ENCODE measurements at places on chromosomes 6 and 20.

GRCh38 chr6:11226005-11226404 lies 6.5 kb downstream of the NEDD9 start:
- DNase-seq = no peak

DNA sequence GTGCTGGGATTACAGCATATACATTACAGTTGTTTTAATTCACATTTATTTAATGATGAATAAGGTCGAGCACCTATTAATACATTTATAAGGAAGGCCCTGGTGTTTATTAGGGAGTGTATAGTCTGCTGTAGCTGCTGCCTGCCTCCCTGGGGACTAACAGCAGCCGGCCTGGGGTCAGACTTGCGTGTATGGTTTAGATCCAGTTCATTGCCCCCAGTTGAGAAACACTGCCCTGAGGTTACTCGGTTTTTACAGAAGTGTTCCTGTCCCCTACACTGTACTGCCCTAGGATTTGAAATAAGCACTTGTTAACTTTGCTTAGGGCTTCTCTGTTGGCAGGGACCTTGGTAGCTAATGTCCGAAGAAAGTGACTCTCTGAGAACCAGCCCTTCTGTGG lies 4.0 kb downstream of the TTPAL start:
- DNase-seq = no peak

GRCh38 chr20:35404614-35405259 lies 7.0 kb downstream of the UQCC1 start:
- DNase-seq = no peak

DNA sequence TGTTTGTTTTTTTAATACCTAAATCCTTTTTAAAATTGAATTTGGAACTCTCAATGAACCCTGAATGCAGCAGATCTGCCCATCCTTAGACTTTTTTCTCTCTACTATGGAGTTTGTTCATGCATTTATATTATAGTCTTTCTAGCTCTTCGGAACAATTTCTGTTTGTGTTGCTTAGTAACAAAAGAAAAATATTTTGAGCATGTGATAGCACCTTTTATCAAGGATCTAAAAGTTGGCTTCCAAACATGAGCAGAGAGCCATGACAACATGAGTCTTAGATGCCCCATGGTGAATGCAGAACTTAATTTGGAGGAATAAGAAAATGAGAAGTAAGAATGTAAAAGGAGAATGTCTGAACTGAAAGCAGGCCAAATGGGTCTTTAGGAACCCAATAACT lies 133.7 kb downstream of the EDN1 start:
- DNase-seq = no peak

- peak; percentile 70 for DNase-seq
Observed at GRCh38 chr20:63957004-63957689, 931 bp upstream of the UCKL1 start.

DNA sequence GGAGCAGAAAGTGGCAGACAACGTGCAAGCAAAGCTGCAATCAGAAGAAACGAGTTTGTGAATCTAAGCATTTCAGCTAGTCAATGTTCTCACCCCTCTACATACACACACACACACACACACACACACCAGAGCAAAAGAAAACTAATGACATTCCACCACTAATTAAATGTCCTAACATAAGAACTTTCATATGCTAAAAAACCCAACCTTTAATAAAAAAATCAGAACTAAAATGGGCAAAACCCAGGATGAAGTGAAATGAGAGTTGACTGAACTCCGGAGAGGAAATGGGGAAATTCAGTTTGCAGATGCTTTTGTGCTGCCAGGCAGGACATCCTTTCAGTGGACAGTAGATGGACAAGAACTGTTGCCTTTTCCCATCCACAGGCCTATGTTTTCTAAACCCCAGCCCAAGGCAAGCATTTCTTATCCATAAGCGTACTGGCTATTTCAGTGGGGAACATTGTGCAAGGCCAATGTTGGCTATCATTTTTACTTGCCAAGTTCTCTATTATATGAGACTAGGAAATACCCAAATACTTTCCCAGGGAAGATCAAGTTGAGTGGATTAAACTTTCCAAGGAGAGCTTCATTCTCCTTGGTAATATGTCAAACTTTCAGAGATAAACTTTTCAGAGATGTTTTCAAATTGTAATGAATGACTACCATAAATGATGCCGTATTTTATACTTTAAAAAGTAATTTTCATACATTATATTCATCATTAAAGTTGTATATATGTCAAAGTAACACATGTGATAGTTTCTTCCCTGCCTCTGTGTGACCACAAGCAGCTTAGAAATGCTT lies 27.3 kb downstream of the RIN2 start:
- no peak for DNase-seq

- DNase-seq = no peak
Observed at GRCh38 chr20:58094698-58095097, 133.8 kb downstream of the ANKRD60 start.

GRCh38 chr20:54938707-54939106 lies 463.3 kb downstream of the DOK5 start:
- DNase-seq = no peak

GRCh38 chr20:40643891-40644290 lies 45.1 kb downstream of the MAFB start:
- no peak for DNase-seq

- DNase-seq = no peak
Observed at GRCh38 chr20:12175538-12175937, 257.8 kb downstream of the BTBD3 start.

DNA sequence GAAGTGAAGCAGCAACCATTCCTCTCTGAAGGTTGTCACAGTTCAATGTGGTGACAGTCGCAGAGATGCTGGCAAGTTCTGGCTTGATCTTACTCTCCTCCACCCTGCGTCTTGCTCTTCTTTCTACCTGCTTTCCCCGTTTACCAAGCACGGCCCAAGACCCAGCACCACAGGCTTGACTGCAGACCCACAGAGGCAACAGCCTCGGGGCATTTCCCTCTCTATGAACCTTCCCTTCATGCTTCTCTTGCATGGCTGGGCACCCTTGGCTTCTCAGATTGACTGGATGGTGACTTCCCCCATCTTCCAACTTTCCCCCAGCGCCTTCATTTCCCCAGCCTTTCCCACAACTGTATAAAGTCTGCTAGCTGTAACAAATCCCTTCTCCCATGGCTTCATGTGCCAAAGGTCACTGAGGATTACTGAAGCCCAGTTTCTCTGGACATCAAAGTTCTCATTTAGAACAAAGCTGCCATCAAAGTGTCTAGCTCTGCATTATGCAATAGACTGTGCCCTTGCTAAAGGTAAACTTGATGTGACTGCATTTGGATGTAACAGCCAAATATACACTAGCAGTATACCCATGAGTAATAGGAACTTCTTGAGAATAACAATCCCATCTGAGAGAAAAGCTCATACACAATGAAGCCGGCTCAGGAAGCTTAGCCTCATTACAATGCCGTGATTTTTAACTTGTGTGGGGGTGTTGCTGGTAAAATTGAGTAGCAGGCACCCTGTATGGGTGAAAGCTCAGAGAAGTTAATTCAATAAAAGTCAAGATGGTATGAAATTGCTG lies 723.1 kb upstream of the FLRT3 start:
- DNase-seq = no peak

DNA sequence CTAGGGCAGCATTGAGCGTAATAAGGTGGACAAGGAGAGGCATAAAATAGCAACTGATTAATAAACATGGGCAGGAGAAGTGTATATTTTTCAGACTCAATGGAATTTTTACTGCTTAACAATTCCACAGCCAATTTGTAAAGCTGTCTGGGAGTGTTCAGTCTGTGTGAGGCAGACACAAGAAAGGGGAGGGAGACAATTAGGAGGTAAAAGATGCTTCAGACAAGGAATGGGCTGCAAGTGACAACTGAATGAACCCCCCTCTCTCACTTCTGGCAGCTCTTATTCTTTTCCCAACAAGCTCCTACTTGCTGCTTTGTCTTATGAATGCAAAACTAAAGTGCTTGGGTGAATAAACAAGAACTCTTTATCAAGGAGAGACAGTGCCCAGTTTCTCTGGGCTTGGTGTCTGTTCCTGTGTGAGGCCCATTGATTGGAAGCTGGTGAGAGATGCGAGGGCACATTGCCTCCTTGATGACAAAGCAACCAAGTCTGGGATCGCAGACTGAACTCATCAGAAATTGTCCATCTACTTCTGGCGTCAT lies 575.3 kb downstream of the RNF144B start:
- DNase-seq = no peak

DNA sequence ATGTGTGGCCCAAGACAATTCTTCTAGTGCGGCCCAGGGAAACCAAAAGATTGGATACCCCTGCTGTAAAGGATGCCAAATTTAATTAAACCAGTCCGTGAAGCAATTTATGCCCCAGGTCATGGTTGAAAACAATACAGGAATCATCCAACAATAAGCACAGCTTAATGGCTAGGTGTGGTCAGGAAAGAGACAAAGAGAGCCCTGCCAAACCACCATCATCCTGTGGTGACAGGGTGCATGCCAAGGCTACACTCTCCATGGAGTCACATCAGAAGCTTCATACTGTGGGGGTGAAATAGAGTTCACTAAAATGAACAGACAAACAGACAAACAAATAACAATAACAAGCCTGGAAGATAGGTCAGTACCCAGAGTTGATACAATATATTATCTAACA lies 62.7 kb downstream of the DZANK1 start:
- DNase-seq = no peak

DNA sequence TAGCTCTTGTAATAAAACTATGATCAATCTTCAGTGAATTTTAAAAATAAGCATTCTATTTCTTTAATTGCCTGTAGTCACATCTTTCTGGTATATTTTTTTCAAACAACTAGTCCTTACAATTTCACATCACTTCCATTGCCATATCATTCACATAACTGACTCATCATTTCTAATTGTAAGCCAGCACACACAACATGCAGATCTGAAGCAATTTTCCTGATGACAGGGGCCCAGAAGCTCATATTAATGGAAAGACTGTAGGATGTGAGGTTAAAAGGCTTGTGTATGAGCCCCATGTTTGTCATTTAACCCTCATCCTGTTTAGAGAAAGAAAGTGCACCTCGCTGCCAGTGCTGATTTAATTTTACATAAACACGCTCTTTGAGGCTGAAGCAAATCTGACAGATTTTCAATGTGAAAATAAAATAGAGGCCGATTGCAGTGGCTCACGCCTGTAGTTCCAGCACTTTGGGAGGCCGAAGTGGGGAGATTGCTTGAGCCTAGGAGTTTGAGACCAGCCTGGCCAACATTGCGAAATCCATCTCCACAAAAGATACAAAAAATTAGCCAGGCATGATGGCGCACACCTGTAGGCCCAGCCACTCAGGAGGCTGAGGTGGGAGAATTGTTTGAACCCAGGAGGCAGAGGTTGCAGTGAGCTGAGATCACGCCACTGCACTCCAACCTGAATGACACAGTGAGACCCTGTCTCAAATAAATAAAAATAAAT lies 40.1 kb upstream of the LTV1 start:
- no peak for DNase-seq

GRCh38 chr20:20649945-20650344 lies 62.5 kb downstream of the RALGAPA2 start:
- no peak for DNase-seq

DNA sequence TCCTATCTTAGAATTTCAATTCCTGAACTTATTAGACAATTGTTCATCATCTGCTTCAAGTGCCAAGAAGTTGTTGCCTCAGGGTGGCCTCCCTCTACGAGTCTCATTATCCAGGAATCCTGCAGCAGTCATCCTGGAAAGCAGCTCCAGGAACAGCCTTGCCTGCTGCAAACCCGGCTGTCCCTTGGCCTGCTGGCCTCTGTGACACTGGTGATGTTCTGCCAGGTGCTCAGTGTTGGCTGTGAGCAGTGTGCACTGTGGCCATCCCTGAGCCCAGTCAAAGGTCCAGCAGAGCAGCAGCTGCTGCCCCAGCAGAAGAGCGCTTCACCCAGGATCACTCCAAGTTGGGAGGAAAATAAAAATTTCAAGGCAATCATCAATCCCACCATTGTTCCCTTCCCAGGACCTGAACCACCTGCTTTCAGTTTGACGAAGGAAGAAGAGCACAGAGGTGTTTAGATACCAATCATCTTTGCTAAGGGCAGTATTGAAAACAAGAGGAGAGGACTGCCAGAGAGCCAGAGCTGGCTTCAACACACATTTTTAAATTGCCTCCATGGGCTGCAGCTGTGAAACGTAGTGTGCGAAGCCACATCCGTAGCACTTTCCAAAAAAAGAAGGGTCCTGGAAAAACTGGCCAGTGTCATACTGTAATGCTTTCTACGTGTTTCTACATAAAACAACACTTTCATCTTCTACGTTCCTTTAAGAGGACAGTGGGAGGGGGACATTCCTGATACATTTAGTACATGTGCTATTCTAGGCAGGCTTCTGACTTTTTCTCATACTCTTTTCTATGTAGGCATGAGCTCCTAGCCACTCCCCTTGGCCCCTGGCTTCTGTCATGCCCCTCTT lies 7.2 kb upstream of the FAM50B start:
- no peak for DNase-seq

DNA sequence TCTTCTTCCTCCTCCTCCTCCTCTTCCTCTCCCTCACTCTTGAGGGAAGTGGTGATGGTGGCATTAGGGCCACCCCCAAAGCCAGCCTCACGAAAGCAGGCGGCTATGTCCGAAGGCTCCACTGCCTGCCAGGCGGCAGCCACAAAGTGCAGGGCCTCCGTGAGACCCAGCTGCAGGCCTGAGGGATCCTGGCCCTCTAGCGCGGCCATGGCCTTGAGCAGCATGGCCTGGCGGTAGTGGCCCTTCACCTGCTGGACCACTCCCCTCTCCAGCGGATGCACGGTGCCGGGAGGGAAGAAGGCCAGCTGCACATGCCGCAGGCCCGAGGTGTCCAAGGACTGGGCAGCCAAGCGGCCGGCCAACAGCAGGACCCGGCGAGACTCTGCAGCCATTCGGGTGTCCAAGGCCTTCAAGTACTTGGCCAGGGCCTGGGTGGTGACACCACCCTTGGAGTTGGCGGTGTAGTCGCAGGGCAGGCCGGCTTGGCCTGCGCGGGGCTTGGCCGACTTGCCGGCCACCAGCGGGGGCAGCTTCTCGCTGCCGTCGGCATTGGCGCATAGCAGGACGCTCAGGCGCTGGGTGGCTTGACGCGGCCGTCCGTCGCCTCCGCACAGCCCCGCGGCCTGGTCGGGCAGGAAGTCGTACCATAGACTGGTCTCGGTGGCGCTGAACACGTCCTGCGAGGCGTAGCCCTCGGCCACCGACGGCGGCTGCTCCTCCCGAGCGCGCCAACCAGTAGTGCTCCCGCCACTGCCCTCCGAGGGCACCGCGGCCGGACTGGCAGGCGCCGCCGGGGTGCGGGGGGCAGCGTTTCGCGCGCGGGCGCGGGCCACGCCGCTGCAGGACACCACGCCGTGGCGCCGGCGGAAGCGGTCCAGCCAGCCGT lies 1.1 kb downstream of the CENPB start:
- DNase-seq = no peak

GRCh38 chr20:50717974-50718761 lies 13.2 kb upstream of the PARD6B start:
- no peak for DNase-seq

DNA sequence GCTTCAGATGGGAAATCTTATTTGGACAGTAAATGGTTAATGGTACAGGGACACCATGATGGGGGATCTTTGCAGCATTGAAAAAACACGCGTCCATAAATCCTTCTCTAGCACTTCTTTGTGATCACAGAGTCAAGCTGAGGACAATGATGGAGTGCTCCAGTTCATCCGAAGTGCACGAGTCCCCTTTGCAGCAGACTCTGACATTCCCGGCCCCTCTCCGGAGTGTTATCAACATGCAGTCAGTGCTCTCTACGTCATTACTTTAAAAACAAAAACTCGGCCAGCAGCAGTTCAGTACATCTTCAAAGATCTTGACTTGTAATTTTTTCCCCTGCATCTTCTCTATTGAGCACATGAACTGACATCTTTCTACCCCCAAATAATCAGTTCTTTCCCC lies 185.5 kb upstream of the AKAP12 start:
- DNase-seq = no peak

GRCh38 chr6:151576633-151577032 lies 82.8 kb downstream of the CCDC170 start:
- DNase-seq = no peak

- no peak for DNase-seq
Observed at GRCh38 chr6:52400313-52401041, 19.7 kb upstream of the EFHC1 start.

All from stimulated activated CD4-positive, alpha-beta T cell treated with anti-CD3 and anti-CD28 coated beads, TNF-alpha, amount 100 ng/mL, for 48 hours (primary cell).